ENCODE measurements at places on chromosomes 12 and 14.

GRCh38 chr12:107522692-107523477 is 162.7 kb upstream of the PWP1 start:
- DNase-seq, result no peak

DNA sequence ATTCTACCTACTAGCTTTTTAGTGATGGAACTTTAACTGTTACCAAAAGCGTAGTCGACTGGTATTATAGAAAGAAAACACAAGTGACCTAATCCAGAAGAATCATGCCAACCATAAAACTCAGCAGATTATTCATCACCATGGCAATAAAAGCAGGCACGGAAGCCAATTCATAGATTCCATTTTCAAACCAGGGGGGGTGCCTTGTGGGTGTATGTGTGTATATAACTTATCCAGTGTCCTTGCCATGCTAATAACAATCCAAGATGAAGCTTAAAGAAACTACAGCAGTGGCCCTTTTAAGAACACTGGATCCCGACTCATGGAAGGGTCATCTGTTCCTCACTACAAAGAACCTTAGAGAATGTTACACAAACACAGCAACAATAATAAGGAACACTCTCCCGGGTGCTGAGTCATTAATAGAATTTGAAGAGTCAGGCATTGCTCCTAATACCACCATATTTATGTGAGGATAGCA is 61.0 kb downstream of the EPS8 start:
- no peak for DNase-seq

GRCh38 chr12:25644979-25645378 is 91.9 kb upstream of the LMNTD1 start:
- no peak for DNase-seq

- no peak for DNase-seq
Measured at GRCh38 chr12:1919763-1920162, 1.3 kb upstream of the CACNA2D4 start.

- no peak for DNase-seq
Measured at GRCh38 chr12:30847259-30847658, 79.3 kb upstream of the TSPAN11 start.

DNA sequence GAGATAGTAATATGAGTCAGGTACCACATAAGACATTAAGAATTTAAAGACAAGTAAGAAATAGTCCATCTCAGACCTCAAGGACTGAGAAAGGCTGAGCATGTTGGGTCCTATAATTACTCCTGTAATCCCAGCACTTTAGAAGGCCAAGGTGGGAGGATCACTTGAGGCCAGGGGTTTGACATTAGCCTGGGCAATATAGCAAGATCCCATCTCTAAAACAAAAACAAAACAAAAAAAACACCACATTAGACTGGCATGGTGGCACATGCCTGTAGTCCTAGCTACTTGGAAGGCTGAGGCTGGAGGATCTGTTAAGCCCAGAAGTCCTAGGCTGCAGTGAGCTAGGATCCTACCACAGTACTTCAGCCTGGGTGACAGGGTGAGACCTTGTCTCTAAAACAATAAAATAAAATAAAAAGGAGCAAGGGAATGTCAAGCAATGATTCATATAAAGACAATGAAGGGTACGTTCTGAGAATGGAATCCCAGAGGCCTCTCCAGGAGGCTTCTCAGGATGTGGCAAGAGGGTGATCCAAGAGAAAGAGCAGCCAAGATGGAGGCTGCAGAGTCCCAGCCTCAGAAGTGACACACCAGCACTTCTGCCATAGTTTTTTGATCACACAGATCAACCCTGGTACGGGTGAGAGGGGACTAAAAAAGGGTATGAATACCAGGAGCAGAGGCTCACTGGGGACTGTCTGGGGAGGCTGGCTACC is 206.4 kb downstream of the CRADD start:
- no peak for DNase-seq

GRCh38 chr14:95235351-95235750 is 78.0 kb upstream of the DICER1 start:
- no peak for DNase-seq

DNA sequence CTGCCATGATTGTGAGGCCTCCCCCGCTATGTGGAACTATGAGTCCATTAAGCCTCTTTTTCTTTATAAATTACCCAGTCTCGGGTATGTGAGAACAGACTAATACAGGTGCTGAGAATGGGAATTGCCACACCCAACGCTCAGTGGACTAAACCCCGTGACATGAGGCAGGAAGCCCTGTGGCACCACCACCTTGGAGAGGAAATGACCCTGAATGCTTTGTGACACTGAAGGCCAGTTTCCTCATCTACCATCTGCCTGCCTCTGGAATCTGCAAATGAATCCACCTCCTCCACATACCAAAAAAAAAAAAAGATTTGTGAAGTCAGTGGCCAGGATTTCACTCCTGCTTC is 41.6 kb downstream of the NT5DC3 start:
- DNase-seq, result no peak

GRCh38 chr12:106369624-106370346 is 12.2 kb downstream of the POLR3B start:
- no peak for DNase-seq

DNA sequence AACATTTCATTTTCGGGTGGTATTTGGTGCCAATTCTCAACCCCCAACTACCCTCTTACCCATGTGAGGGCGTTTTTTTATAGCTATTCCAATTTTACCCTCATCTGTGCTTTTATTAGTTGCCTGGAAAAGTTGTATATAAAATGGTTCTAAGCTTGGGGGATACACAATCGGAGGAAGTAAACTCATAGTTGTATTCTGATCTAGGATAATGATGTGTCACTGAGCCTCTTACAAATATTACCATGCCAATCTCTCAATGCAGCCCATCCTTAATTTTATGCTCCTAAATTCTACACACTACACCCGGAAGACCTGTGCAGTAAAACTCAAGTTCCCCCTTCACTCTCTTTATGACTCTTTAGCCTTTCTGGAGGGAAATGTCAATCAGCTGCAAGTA is 1206.5 kb upstream of the FLRT2 start:
- DNase-seq, result no peak

GRCh38 chr14:56120091-56120691 is 2.0 kb downstream of the PELI2 start:
- no peak for DNase-seq

- DNase-seq, result no peak
Measured at GRCh38 chr14:61596990-61597389, 98.3 kb upstream of the HIF1A start.

- no peak for DNase-seq
Measured at GRCh38 chr14:56153267-56153666, 35.1 kb downstream of the PELI2 start.

DNA sequence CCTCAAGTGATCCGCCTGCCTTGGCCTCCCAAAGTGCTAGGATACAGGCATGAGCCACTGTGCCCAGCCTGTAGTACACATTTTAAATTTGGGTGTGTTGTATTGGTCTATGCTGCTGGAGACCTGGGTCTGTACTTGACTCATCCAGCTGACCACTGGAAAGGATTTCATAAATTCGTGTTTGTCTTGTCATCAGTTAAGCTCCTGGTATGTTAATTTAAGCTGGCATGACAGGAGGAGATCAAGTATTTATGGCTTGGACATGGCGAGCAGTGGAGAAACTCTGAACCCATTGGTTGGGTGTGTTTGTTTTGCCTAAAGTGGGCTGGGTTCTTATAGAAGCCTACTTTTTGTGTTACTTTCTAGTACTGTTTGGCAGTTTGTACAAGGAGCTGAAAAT is 24.2 kb downstream of the YY1 start:
- DNase-seq, result no peak

- DNase-seq, result no peak
Measured at GRCh38 chr12:41479426-41479825, 291.3 kb downstream of the PDZRN4 start.

DNA sequence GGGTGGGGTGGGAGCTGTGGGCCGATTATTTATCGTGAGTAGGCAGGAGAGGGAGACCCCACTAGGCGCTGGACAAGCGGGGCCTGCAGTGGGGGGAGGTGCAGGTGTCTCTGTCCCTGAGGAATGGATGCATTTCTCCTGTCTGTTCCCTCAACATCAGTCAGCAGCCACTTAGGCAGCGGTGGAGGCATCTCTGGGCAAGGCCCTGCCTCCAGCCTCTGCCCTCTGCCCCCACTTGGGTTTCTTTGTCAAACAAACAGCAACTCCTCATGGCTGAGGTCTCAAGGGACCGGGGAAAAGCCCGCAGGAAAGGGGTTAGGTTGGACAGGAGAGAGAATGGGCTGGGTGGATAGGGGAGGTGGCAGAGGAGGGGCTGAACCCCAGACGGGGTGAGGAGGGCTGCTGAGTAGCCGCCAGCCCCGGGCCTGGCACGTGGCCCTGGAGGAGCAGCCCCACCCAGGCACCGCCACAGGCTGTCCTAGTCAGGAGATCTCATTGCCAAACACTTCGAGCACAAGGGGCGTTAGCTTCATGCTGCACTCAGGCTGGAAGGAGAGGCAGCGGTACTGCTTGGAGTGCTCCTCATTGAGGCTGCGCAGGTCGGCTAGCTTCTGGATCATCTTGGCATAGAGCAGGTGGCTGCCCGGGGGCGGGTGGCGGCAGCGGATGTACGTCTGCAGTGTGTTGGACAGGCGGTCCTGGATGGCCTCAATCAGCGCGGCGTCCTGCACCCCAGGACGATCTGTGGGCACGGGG is 24.7 kb upstream of the HDAC7 start:
- no peak for DNase-seq

DNA sequence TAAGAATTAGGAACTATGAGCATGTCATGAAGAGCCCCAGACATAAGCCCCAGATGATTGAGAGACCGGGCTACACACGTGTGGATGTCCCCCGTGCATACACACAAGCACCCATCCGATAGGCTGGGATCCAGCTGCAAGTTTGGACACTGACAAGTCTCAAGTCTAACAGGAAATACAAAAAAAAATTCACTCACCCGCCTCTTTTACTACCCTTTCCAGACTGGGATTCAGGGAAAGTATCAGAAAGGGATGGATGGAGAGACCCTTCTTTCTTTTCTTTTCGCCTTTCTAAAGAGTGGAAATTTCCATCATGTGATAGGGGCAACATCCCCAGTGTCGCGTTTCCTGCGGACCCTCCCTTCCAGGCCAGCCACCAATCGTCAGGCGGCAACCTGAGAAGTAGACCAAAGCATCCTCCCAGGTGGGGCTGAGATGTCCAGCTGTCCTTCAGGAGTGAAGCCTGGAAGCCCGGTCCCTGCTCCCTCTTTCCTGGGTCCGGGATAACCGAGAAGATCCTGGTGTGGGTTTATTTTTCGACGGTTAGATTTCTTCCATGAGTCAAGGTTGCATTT is 6.4 kb upstream of the SLC38A4 start:
- DNase-seq, result no peak

GRCh38 chr14:89237921-89238529 is 179.0 kb downstream of the FOXN3 start:
- no peak for DNase-seq

Data from stimulated activated CD4-positive, alpha-beta T cell treated with anti-CD3 and anti-CD28 coated beads, Interleukin-4, amount 100 ng/mL, for 48 hours (primary cell).